ENCODE measurements at places on chromosomes 2 and 18. TPM values are rescaled to one million over a fixed set of nuclear protein-coding genes. Genes with fewer than 3 reads are reported as not detected.
A peak's percentile ranks its signal among the peaks of the same experiment; 100 is the strongest.

The SNORC gene
- total RNA-seq = 1.0 TPM

DNA sequence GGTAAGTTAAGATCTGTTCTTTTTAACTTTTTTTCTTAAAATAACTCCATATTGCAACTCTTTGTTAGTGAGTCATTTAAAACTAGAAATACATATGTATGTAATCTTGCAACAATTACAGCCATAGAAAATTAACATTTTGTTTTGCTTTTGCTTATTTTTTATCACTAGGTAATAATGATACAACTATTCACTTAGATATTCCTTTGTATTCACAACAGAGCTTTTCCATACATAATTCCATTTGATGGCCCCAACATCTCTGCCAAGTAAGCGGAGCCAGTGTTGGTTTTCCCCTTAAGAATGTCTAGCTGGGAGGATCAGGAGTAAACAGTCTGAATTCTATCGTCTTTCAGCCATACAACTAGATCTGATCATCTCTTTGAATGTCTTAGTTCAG, 16.1 kb downstream of the SPP2 start:
- H3K27ac ChIP-seq = no peak overlapping the region
- peaks cover 13% of the 10 kb centered on the region for H3K27me3 ChIP-seq
- H3K4me3 ChIP-seq = no peak overlapping the region
- DNase-seq = no peak

- DNase-seq = no peak
- no peak overlapping the region for H3K4me3 ChIP-seq
- no peak overlapping the region for H3K27ac ChIP-seq
- no peaks in the 10 kb centered on the region for H3K27me3 ChIP-seq
- H3K4me1 ChIP-seq = no peaks in the 10 kb centered on the region
Measured at GRCh38 chr2:39942950-39943349, 163.9 kb upstream of the THUMPD2 start.

DNA sequence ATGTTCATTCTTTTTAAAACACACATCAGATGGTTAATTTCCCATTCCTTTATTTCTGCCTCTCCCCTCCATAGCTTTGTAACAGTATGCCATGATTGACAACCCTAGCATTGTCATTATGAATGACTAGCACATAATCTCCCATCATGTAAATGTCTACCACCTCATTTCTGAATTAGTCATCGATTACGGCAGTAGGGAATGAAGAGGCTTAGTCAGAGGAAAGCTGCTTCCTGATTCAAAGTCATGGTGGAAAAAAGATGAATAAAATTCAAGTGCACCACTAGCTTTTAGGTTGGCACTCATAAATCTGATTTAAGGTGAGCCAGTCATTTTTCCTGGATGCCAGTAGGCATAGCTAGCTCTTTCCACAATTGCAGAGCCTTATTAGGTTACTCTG, 19.1 kb upstream of the ACMSD start:
- H3K27me3 ChIP-seq = no peaks in the 10 kb centered on the region
- no peaks in the 10 kb centered on the region for H3K4me1 ChIP-seq
- no peaks in the 10 kb centered on the region for H3K36me3 ChIP-seq

DNA sequence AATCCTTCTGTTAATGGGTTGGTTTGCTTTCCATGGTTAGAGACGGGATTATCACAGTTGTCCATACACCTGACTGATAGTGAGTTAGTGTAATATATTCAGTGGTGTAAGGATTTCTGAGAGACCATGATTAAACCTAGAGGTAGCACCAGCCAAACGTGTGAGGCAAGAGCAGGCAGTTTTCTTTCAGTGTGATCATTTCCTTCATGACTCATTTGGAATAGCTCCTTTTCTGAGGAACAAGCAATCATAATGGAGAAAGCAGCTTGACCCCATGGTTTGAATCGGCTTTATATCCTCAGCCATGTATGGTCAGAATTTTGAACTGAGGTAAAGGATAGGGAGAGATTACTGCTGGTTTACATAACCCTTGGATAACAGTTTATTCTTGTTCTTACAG, 2.9 kb downstream of the MXD1 start:
- no peak for DNase-seq
- H3K4me3 ChIP-seq = no peak overlapping the region
- H3K36me3 ChIP-seq = peaks cover 32% of the 10 kb centered on the region
- no peaks in the 10 kb centered on the region for H3K27me3 ChIP-seq

- no peaks in the 10 kb centered on the region for H3K27me3 ChIP-seq
- peaks cover 4% of the 10 kb centered on the region for H3K36me3 ChIP-seq
- DNase-seq = no peak
- H3K4me1 ChIP-seq = peaks cover 83% of the 10 kb centered on the region
- H3K27ac ChIP-seq = peak overlapping the region; percentile 78
- no peak overlapping the region for H3K4me3 ChIP-seq
Measured at GRCh38 chr2:71473346-71474031, 20.1 kb downstream of the DYSF start.

The KCNF1 gene
- 0.30 TPM for total RNA-seq

The PRKD3 gene
- total RNA-seq = 14.8 TPM

DNA sequence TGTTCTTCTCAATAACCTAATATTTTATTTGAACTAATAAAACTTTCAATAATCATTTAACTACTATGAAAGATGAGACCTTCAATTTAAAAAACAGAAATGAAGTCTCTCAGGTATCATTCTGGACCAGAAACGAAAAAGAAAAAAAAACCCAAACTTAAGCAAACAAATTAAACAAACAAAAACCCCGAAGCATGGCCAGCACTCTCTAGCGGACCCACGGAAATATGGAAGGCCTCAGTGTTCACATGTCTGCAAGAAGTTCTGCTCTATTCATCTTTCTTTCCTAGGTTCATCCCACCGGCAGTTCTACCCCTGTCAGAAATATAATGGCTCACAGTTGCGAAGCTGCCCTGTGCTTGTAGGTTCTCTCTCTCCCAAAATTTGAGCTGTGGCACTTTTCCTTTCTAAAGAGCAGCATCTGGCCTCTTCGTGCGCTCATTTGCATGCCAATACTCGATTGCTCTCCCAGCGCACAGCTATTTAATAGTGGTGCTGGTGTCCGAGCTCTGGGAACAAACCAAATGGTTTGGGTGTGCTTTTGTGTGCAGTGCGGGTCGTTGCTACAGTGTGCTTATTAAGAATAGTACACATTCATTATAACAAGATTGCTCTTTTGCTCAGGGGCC, 129.0 kb upstream of the ZEB2 start:
- no peaks in the 10 kb centered on the region for H3K4me1 ChIP-seq
- H3K27me3 ChIP-seq = no peaks in the 10 kb centered on the region
- H3K36me3 ChIP-seq = no peaks in the 10 kb centered on the region
- DNase-seq = no peak

The FTCDNL1 gene
- total RNA-seq = 2.7 TPM

The CASP10 gene
- total RNA-seq = 5.4 TPM

The UCN gene
- total RNA-seq = 1.5 TPM

DNA sequence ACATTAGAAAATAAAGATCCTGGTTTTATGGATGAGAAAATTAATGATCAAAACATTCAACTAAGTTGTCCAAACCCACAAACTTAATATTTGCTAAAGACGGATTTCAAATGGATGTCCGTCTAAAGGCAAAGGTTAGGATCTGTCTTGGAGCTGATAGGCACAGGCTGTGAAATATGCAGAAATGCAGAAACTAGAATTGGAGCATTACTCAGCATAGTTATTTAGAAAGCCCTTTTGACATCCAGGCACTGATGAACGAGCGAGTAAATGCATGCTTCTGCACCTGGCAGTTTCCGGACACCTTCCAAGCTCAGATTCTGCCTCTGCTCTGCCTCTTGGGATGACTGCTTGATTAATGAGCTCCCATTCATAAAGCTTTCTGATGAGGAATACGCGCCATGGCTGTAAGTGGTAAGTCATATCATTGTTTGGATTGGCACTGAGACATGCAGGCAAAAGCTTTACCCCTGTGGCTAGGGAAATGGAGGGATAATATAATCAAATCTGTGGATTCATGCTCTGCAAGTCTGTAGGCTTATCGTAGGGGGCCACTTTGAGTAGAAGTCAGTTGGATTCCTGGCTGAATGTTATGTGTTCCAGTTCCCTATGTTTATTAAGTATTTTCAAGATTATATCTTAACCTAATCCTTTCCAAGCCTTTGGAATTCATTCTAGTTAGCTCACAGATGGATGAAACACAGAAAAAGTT, 2176.3 kb upstream of the CELF4 start:
- no peak for DNase-seq
- no peaks in the 10 kb centered on the region for H3K4me1 ChIP-seq
- H3K36me3 ChIP-seq = no peaks in the 10 kb centered on the region
- no peak overlapping the region for H3K4me3 ChIP-seq

- peaks cover 27% of the 10 kb centered on the region for H3K4me1 ChIP-seq
- H3K4me3 ChIP-seq = no peak overlapping the region
Measured at GRCh38 chr2:238235331-238235732, 4.5 kb downstream of the HES6 start.

DNA sequence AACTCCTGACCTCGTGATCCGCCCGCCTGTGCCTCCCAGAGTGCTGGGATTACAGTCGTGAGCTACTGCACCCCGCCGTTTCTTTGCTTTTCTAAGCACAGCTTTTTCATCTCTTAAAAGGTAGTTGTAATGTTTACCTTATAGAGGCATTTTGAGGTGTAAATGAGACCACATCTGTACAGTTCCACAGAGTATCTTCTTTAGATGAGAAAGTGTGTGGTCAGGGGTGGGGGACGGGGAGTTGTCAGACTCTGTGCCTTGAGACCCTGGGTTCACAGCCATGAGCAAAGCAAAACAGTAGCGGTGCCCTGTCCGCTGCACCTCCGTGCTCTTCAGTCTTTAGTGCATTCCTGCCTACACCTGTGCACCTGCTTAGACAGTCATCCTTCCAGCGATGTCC, 251.6 kb downstream of the ZNF407 start:
- H3K27me3 ChIP-seq = no peaks in the 10 kb centered on the region
- no peaks in the 10 kb centered on the region for H3K36me3 ChIP-seq
- no peak for DNase-seq
- H3K27ac ChIP-seq = no peak overlapping the region
- H3K4me1 ChIP-seq = no peaks in the 10 kb centered on the region

The STAM2 gene
- total RNA-seq = 27.8 TPM

DNA sequence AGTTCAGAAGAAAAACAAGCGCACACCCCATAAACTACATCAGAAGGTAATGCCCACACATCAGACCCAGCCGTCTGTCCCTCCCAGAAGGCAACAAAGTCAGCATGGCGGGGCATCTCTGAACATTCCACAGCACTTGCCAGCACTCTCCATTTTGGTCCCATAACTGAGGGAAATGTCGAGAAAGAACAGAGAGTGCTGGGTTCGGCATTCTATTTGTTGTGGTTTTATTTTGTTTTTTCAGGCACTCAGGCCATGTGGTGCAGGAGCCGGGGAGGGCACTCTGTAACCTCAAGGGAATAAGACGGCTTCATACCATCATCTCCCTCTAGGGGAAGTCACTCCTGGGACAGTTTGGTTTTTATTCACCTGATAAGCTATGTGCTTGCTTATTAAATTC, 156.0 kb downstream of the SEPTIN10 start:
- no peaks in the 10 kb centered on the region for H3K27me3 ChIP-seq
- peaks cover 5% of the 10 kb centered on the region for H3K36me3 ChIP-seq
- no peak overlapping the region for H3K27ac ChIP-seq
- no peak overlapping the region for H3K4me3 ChIP-seq
- DNase-seq = no peak

Data from left ventricle myocardium inferior (tissue), 1 donor.